ENCODE measurements at places on chromosomes 4 and X. TPM values are rescaled to one million over a fixed set of nuclear protein-coding genes. Genes with fewer than 3 reads are reported as not detected.
A peak's percentile ranks its signal among the peaks of the same experiment; 100 is the strongest.

GRCh38 chrX:70922774-70923473 is 8.0 kb downstream of the SLC7A3 start:
- no peak for DNase-seq

Gene PYURF
- total RNA-seq, result 134 TPM

Gene OTOP1
- total RNA-seq, result not detected

GRCh38 chr4:94304365-94304971 is 38.2 kb downstream of the HPGDS start:
- peak; percentile 47 for DNase-seq
